ENCODE measurements at places on chromosomes 1 and 21.
A peak's percentile ranks its signal among the peaks of the same experiment; 100 is the strongest.

DNA sequence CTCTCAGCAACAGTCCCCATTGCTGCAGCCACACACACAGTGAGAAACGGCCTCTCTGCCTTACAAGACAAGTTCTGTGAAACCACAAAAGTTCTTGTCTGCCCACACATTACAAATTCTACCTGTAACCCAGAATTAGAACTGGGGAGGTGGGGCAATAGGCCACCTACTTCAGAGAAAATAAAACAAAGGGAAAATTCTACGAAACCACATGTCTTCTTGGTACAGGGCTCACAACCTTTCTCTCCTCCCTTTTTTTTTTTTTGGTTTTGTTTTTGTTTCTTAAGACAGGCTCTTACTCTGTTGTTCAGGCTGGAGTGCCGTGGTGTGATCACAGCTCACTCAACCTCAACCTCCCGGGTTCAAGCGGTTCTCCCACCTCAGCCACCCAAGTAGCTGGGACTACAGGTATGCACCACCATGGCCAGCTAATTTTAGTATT, 30.2 kb downstream of the LPAR3 start:
- DNase-seq, result peak; percentile 57

DNA sequence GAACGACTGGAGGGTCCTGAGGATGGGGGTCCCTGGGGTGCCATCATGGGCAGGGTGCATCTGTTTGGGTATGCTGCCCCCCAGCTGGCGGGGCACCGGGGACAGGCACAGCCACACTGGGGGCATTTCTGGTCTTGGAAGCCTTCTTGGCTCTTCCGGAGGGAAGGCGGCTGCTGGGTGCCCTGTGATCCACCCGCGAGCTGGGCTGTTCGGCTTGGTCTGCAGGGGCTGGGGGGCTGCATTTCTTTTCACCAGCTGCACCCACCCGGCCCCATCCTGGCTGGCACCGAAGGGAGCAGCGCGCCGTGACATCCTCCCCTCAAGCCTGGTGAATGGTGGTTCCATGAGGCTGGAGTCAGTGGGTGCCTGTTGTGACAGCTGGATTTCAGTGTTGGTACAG, 12.2 kb downstream of the FAAP20 start:
- no peak for DNase-seq

GRCh38 chr1:94797291-94797690, 22.9 kb upstream of the SLC44A3 start:
- no peak for DNase-seq

GRCh38 chr1:166083887-166084286, 82.9 kb downstream of the FAM78B start:
- no peak for DNase-seq

GRCh38 chr21:33265664-33266049, 510 bp upstream of the IL10RB start:
- DNase-seq, result no peak

GRCh38 chr21:39601187-39601928, 11.4 kb upstream of the B3GALT5 start:
- no peak for DNase-seq

GRCh38 chr1:226625326-226625725, 76.8 kb downstream of the STUM start:
- no peak for DNase-seq

DNA sequence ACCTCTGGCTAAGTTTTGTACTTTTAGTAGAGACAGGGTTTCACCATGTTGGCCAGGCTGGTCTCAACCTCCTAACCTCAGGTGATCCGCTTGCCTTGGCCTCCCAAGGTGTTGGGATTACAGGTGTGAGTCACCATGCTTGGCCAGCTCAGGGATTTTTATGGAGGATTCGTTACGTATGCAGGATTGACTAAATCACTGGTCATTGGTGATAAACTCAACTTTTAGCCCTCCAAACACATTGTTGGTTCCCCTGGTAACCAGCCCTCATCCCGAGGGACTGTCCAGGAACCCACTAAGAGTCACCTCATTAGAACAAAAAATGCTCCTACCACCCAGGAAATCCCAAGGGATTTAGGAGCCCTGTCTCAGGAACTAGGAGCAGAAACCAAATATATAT, 40.4 kb downstream of the ST3GAL3 start:
- DNase-seq, result no peak

- DNase-seq, result no peak
Observed at GRCh38 chr1:202012544-202013478, 2.4 kb downstream of the ELF3 start.

DNA sequence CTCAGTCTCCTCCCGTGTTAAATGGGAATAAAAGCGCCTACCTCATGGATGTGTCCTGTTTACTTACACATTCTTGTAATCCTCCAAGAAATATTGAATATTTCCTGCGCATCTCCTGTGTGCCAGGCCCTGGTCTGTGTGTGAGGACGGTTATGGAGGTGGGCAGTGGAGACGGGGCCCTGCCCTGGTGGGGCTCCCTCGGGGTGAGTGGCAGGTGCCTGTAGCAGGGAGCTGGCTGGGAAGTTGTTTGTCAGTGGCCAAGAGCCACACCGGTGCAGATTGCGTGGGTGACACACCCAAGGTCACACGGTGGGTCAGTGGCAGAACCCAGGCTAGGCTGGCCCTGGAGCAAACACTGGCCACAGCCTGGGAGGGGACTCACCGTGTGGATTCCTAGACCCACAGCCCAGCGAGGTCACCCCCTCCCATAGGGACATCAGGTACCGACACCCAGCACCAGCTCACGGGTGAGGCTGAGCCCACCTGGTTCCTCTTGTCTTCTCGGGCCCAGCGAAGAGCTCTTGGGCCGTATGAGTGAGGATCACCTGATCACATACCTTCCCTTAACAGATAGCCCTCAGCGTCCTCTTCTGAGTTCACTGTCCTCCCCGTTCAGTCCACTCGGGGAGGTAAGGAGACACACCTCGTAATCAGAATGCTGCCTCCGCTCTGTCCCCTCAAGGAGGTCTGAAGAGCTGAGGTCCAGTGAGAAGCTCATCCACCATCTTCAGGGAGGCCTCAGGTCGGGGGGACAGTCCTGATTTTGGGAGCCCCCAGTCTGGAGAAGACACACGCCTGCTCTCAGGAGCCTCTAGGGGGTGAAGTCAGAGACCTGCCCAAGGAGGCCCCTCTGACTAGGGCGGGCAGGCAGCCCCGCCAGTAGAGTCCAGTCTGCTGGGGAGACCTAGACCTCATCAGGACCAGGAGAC, 349.6 kb downstream of the MATN1 start:
- no peak for DNase-seq

GRCh38 chr1:226942392-226942791, 2.3 kb downstream of the COQ8A start:
- DNase-seq, result no peak

DNA sequence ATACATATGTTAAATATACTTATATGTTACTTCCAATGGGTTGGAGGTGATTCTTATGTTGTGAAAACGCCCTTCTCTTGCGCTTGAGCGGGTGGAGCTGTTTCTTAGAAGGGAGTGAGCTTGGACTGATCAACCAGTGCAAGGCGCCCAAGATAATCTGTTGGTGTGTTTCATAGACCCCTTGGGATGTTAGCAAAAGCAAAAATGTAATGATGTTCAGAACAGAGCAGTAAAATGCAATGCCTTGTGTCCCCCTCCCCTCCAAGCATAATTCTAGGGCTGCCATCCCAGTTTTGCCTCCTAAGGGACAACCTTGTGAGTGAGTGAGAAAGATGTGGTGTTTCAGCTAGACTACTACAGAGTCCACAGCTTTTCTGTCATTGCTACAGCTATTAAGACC, 6.2 kb upstream of the CD34 start:
- no peak for DNase-seq

GRCh38 chr1:119366424-119366823, 2.2 kb upstream of the HAO2 start:
- DNase-seq, result no peak

GRCh38 chr1:49104575-49104974, 327.9 kb upstream of the BEND5 start:
- no peak for DNase-seq

GRCh38 chr1:31460027-31460426, 47.0 kb downstream of the SERINC2 start:
- DNase-seq, result no peak

GRCh38 chr1:41734201-41734970, 184.3 kb downstream of the HIVEP3 start:
- DNase-seq, result no peak

- peak; percentile 24 for DNase-seq
Observed at GRCh38 chr1:15352128-15352957, 57.3 kb upstream of the EFHD2 start.

DNA sequence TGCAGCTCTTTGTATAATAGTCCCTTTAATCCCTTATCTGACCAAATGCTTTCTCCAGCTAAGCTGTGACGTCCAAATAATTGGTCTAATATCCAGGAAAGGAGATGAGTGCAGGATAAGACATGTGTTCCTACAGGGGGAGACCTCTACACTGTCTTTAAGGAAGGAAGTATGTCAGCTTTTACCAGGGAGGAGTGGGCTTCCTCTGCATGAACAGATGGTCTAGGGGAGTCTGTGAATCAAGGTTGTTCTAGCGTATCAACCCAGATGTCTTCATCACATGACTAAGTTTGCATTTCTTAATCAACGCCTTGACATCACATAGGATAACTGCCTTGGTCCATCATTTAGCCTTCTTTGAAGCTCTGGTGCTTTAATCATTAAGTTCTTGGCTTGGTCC, 528.2 kb downstream of the MRPL39 start:
- no peak for DNase-seq

Data from stimulated activated CD4-positive, alpha-beta T cell treated with anti-CD3 and anti-CD28 coated beads, Interleukin-2, amount 100 ng/mL, for 4 hours (primary cell).